ENCODE measurements at places on chromosomes 2 and 18.
A peak's percentile ranks its signal among the peaks of the same experiment; 100 is the strongest.

DNA sequence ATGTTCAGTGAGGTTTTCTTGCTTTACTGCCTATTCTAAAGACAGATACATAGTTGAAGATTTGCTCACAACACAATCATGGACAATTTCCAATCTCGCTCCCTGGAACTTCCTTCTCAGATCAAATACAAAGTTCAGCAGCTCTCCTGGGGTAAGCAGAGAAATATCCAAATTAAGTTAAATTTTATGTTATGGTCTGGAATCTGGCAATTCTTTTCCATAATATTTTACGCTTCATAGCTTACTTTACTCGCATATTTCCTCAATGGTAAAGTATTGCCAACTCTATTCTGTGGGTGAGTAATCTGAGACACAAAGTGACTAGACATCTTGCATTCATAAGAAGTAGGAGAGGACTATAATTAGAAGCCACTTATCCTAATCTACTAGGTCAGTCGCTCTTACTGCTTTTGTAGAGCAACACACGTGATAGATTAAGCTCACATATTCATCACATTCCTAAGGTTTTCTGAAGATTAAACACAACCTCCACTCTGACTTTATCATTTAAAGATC is 529.4 kb downstream of the CCDC85A start:
- DNase-seq = no peak
- no peaks in the 10 kb centered on the region for H3K27me3 ChIP-seq
- no peaks in the 10 kb centered on the region for H3K4me1 ChIP-seq
- no peak overlapping the region for H3K4me3 ChIP-seq
- H3K27ac ChIP-seq = no peak overlapping the region

GRCh38 chr2:236582968-236583367 is 13.3 kb downstream of the ACKR3 start:
- no peaks in the 10 kb centered on the region for H3K4me1 ChIP-seq
- H3K27ac ChIP-seq = no peak overlapping the region
- H3K36me3 ChIP-seq = peaks cover 13% of the 10 kb centered on the region
- no peak overlapping the region for H3K4me3 ChIP-seq

DNA sequence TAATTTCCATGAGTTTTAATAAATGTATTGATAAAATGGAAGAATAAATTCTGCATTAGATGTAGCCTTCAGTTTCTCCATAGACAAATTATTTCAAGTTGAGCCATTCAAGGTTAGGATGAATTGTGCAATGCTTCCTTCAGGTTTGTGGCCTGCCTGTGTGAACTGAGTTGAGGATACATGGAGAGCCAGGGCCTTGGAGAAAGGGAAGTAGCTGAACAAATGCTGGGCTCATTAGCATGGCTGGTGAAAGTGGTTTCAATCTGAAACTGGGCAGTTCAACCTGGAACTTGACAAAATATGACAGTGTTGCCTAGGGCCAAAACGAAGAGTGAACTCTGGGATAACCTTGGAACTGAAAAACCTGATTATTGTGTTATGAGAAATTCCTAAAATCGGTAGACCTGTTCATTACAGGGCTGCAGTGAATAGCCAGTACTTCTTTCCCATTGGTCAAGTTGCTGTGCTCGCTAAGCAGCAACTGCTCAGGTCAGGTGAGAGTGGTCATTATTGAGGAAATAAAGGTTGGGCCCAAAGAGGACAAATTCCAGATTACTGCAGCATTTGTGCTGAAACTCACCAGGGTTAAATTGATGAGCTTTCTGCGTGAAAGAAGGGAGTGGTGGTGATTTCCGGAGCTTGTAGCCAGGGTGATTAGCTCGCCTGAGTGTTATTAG is 12.7 kb downstream of the INPP1 start:
- peaks cover 23% of the 10 kb centered on the region for H3K4me1 ChIP-seq
- DNase-seq = no peak
- no peak overlapping the region for H3K4me3 ChIP-seq
- H3K27ac ChIP-seq = no peak overlapping the region

GRCh38 chr18:61133783-61134182 is 199.4 kb upstream of the CDH20 start:
- no peaks in the 10 kb centered on the region for H3K27me3 ChIP-seq
- H3K4me3 ChIP-seq = no peak overlapping the region
- H3K4me1 ChIP-seq = no peaks in the 10 kb centered on the region
- H3K27ac ChIP-seq = no peak overlapping the region
- no peak for DNase-seq

GRCh38 chr18:21443776-21444464 is 156.6 kb downstream of the ESCO1 start:
- no peak overlapping the region for H3K4me3 ChIP-seq
- no peak for DNase-seq
- peaks cover 6% of the 10 kb centered on the region for H3K27me3 ChIP-seq
- no peaks in the 10 kb centered on the region for H3K36me3 ChIP-seq

GRCh38 chr2:147927053-147927588 is 82.3 kb downstream of the ACVR2A start:
- peaks cover 9% of the 10 kb centered on the region for H3K36me3 ChIP-seq
- H3K27me3 ChIP-seq = no peaks in the 10 kb centered on the region

DNA sequence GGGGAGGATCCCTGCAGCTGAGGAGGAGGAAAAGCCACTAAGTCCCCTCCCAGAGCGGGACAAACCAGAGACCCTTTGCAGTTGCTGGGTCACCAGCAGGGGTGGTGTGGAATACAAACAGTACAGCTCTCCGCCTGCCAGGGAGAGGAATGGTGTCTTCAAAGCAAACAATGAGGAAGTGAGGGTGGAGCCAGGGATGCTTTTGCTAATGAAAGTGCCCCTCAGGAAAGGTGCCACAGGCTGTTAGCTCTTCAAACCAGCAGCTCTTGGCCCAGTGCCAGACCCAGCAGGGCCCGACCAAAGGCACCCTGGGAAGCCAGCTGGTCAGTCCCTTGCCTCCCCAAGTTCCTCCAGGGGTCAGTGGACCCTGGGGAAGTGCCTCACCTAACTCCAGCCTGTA is 102.8 kb downstream of the HIBCH start:
- no peak overlapping the region for H3K4me3 ChIP-seq
- H3K27me3 ChIP-seq = no peaks in the 10 kb centered on the region

DNA sequence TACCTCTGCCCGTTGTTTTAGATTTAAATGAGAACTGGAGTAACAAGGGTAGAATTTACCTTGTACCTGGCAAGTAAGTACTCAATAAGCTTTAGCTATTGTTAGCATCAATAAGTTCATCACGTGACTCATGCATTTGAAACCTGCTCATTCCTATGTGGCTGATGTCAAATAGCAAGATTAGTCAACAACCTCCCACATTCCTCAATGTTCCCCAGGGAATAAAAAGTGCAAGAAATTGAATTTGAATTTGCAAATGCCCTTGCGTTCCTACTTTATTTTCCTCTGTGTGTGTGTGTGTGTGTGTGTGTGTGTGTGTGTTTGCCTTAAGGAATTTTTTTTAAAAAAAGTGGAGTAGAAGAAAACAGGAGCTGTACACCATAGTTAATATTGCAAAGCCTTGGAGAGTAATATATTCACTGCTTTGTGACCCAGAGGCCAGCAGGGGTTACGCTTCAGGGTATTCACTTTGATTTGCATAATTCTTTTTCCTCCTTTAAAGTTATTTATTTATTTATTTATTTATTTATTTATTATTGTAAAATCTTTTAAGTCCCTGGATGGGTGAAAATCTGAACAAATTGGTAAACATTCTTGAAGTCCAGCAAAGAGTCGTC is 43.9 kb upstream of the DNAH7 start:
- no peak overlapping the region for H3K27ac ChIP-seq
- H3K4me1 ChIP-seq = peaks cover 20% of the 10 kb centered on the region
- DNase-seq = no peak
- H3K4me3 ChIP-seq = no peak overlapping the region
- H3K27me3 ChIP-seq = no peaks in the 10 kb centered on the region
- H3K36me3 ChIP-seq = no peaks in the 10 kb centered on the region

DNA sequence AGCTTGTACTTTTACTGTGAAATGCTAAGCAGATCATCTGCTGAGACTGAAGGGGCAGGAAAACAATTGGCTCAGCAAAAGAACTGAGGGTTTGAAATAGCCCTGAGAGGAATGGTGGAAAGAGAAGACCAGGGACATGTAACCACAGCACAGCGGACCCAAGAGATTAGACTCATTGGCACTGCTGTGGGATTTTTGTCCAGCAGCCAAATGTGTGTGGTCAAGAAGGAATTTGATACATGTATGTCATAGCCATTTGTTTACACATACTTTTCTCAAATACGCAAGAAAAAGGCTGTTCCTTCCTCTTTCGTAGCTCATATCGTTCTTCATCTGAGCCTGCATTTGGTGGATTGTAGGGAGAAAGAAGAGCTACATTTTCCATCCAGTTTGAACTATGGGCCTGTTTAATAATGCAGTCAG is 73.8 kb downstream of the TRABD2A start:
- no peak overlapping the region for H3K4me3 ChIP-seq
- DNase-seq = no peak
- H3K27ac ChIP-seq = no peak overlapping the region
- H3K36me3 ChIP-seq = no peaks in the 10 kb centered on the region
- H3K27me3 ChIP-seq = no peaks in the 10 kb centered on the region

DNA sequence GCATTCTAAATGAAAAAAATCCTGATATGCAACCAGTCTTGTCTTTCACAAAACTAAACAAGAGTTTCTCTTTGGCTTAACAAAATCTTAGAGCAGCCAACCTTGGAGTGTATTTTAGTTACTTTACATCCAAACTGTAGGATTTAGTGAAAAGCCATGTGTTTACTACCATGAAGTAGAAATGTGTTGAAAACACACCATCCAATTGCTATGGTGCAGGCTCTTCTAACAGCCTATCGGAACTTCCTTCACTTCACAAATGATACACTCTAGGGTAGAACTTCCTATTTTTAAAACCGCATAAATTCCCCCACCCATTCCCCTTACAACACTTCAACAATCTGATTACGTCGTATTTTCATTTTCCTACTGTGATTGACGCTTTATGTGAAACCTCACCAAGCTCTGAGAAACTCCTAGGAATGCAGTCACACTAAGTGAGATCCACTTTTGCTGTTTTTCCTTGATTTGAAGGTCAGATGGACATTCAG is 74.4 kb upstream of the MAP4K4 start:
- H3K27ac ChIP-seq = peak overlapping the region; percentile 88
- no peaks in the 10 kb centered on the region for H3K27me3 ChIP-seq
- H3K4me1 ChIP-seq = peaks cover 47% of the 10 kb centered on the region
- H3K4me3 ChIP-seq = peak overlapping the region; percentile 57
- H3K36me3 ChIP-seq = no peaks in the 10 kb centered on the region

GRCh38 chr2:135093670-135094330 is 41.7 kb downstream of the RAB3GAP1 start:
- H3K4me1 ChIP-seq = peaks cover 4% of the 10 kb centered on the region
- H3K4me3 ChIP-seq = no peak overlapping the region
- no peak for DNase-seq
- peaks cover 35% of the 10 kb centered on the region for H3K36me3 ChIP-seq

DNA sequence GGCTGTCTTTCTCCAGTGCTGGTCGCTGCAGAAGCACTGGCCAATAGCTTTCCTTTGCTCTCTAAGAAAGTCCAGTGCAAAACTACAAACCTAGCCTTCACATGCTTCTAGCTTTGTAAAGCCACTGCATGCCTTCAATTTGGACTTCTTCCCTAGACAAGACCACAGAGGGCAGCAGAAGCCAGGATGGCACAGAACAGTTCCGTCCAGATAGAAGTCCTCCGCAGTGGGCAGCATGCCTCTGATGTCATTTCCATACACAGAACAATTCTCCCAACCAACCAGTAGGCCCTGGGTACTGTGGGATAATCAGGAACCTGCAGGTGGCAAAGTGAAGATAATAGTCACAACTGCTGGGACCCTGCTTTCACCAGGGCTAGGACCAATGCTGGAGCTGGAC is 3.3 kb downstream of the ST6GAL2 start:
- H3K4me1 ChIP-seq = peaks cover 6% of the 10 kb centered on the region
- no peaks in the 10 kb centered on the region for H3K36me3 ChIP-seq
- no peak overlapping the region for H3K4me3 ChIP-seq
- H3K27me3 ChIP-seq = peaks cover 27% of the 10 kb centered on the region

GRCh38 chr2:26742048-26742770 is 21.9 kb upstream of the SLC35F6 start:
- peaks cover 2% of the 10 kb centered on the region for H3K4me1 ChIP-seq
- no peaks in the 10 kb centered on the region for H3K27me3 ChIP-seq
- no peak overlapping the region for H3K4me3 ChIP-seq
- DNase-seq = no peak
- H3K36me3 ChIP-seq = no peaks in the 10 kb centered on the region
- H3K27ac ChIP-seq = no peak overlapping the region

- no peak overlapping the region for H3K27ac ChIP-seq
- no peaks in the 10 kb centered on the region for H3K36me3 ChIP-seq
- H3K4me1 ChIP-seq = peaks cover 3% of the 10 kb centered on the region
- DNase-seq = no peak
- H3K4me3 ChIP-seq = no peak overlapping the region
These were observed 312.4 kb downstream of the PLCL1 start for GRCh38 chr2:198116756-198117155.

- peaks cover 50% of the 10 kb centered on the region for H3K36me3 ChIP-seq
- H3K4me3 ChIP-seq = peak overlapping the region; percentile 94
- DNase-seq = peak; percentile 79
- peak overlapping the region; percentile 98 for H3K27ac ChIP-seq
These were observed 665 bp downstream of the MCM6 start for GRCh38 chr2:135875491-135876065.

DNA sequence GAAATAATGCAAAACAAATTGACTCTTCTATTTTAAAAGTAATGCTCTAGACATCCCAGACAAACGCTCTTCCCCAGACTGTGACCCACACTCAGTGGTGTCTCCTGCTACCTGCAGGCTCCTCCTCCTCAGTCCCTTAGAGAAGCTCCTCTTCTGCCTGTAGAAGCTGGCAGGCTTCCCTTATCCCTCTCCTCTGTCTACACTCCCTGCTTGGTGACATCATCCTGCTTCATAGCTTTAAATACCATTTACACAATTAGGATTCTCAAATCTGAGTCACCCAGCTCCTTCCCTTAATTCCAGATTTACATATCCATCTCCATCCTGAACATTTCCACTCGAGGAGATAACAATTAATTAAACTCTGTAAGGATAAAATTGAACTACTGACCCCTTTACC is 167.9 kb downstream of the FBXO15 start:
- no peak for DNase-seq
- peaks cover 4% of the 10 kb centered on the region for H3K27me3 ChIP-seq
- H3K27ac ChIP-seq = no peak overlapping the region
- peaks cover 16% of the 10 kb centered on the region for H3K4me1 ChIP-seq

GRCh38 chr2:176885661-176886060 is 326.9 kb upstream of the HNRNPA3 start:
- H3K27ac ChIP-seq = no peak overlapping the region
- H3K4me1 ChIP-seq = no peaks in the 10 kb centered on the region
- no peak overlapping the region for H3K4me3 ChIP-seq
- no peaks in the 10 kb centered on the region for H3K27me3 ChIP-seq

DNA sequence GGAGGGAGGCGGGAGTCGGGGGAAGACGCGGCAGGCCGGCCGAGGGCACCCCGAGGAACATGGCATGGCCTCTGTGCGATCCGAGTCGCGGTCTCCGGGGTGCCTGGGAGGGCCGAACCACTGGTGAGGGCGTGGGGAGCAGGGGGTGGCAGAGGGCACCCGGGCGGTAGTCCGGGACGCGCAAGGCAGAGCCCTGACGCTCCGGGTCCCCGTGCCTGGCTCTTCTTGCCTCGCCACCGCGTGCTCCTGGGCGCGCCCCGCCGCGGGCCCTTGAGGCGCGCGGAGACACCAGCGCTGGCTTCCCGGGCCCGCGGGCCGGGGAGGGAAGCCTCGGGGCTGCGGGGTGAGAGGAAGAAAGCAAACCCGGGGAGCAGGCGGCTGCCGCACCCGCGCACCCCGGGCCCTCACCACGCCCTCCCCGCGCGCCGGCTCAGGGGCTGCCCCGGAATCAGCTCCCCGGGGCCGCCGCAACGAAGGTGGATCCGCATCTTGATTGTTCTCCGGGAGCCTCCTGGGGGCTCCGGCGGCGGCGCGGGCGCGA is 4.3 kb downstream of the SOX11 start:
- H3K4me1 ChIP-seq = peaks cover 11% of the 10 kb centered on the region
- peaks cover 63% of the 10 kb centered on the region for H3K27me3 ChIP-seq
- H3K27ac ChIP-seq = no peak overlapping the region

- H3K4me1 ChIP-seq = peaks cover 35% of the 10 kb centered on the region
- H3K27ac ChIP-seq = no peak overlapping the region
These were observed 17.1 kb downstream of the FAM110C start for GRCh38 chr2:29253-29652.

All from activated naive CD8-positive, alpha-beta T cell treated with anti-CD3 and anti-CD28 coated beads, Interleukin-2, amount 50 U/mL, for 24 hours (primary cell).